ENCODE measurements at places on chromosomes 3 and 15. TPM values are rescaled to one million over a fixed set of nuclear protein-coding genes. Genes with fewer than 3 reads are reported as not detected.

GRCh38 chr3:155283092-155284056 lies 10.1 kb downstream of the STRIT1 start:
- no peak for DNase-seq

- DNase-seq, result no peak
These were observed 255.4 kb downstream of the TJP1 start for GRCh38 chr15:29566914-29567313.

GRCh38 chr3:129718201-129718600 lies 111.7 kb upstream of the PLXND1 start:
- no peak for DNase-seq

- DNase-seq, result no peak
These were observed 50.4 kb upstream of the PXYLP1 start for GRCh38 chr3:141181196-141181595.

GRCh38 chr15:91787198-91787597 lies 66.3 kb upstream of the SLCO3A1 start:
- DNase-seq, result no peak

DNA sequence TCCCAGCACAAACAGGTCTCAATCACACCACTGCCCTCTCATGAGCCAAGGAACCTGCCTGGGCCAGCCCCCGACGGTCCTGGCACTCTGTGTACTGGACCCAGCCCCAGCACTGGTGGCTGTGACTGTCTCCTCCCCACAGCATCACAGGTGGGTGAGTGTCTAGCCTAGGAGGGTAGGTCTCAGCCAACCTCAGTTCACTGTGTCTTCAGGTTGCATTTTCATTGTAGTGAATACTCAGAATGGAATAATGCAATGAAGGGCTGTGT lies 163.4 kb upstream of the NSMCE3 start:
- no peak for DNase-seq

Gene LRRK1
- total RNA-seq, result 0.17 TPM

Gene MST1R
- total RNA-seq, result 0.50 TPM

Gene ANAPC13
- 13.0 TPM for total RNA-seq

Gene ASB14
- not detected for total RNA-seq

Gene IL12A
- 1.5 TPM for total RNA-seq
